ENCODE measurements at places on chromosomes 13 and 19.

- no peak for DNase-seq
Measured at GRCh38 chr19:30557927-30558557, 185.9 kb downstream of the ZNF536 start.

GRCh38 chr13:51659276-51660127 lies 75.2 kb downstream of the WDFY2 start:
- DNase-seq = no peak

DNA sequence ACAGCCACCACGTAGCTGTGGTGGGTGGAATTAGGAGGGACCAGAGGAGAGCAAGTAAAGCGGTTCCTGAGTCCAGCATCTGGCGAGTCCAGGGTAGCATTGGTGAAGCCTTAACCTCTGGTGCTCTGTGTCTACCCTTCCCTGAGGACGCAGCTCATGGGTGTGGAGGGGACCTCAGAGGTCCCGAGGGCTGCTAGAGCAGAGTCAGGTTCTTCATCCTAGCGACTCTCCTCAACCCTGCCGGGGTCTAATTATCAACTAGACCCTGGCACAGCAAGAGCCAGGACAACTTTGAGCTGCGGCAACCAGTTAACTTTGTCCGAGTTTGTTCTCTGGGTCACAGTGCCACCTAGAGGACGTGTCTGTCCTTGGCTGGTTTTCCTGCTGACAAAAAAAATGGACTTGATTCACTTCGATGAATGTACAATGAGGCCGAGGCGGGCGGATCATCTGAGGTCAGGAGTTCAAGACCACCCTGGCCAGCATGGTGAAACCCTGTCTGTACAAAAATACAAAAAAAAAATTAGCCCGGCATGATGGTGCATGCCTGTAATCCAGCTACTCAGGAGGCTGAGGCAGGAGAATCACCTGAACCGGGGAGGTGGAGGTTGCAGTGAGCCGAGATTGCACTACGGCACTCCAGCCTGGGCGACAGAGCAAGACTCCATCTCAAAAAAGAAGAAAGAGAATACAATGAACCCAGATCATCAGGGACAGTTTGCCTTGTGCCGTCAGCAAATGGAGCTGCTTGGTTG lies 25.0 kb downstream of the TSSK6 start:
- DNase-seq = peak; percentile 89

DNA sequence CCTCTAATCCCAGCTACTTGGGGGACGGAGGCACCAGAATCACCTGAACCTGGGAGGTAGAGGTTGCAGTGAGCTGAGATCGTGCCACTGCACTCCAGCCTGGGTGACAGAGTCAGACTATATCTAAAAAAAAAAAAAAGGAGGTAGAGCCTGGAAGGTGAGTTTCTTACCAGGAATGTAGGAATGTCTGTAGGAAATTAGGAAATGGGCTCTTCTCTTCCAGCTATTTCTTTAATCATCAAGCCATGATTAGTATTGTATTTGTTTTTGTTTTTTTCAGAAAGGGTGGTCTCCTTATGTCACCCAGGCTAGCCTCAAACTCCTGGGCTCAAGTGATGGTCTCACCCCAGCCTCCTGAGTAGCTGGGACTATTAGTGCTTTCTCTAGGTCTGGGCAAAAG lies 26.3 kb upstream of the SERP2 start:
- no peak for DNase-seq

DNA sequence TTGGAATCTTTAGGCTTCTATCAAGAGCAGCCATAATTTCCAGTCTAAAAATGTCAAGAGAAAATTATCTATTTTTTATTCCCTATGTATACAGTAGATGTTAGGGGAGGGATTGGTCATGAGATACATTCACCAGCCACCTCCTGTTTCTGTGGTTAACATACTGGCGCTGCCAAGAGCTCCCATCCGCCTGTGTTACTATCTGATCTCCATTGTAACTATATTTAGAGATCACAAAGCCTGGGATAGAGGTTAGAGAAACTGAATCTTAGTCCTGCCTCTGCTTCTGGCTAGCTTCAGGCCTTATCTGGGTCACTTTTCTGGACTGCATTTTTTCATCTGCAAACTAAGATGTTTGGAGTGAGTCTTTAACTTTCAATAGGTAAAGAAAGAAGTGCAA lies 46.3 kb downstream of the POLR1D start:
- DNase-seq = no peak

DNA sequence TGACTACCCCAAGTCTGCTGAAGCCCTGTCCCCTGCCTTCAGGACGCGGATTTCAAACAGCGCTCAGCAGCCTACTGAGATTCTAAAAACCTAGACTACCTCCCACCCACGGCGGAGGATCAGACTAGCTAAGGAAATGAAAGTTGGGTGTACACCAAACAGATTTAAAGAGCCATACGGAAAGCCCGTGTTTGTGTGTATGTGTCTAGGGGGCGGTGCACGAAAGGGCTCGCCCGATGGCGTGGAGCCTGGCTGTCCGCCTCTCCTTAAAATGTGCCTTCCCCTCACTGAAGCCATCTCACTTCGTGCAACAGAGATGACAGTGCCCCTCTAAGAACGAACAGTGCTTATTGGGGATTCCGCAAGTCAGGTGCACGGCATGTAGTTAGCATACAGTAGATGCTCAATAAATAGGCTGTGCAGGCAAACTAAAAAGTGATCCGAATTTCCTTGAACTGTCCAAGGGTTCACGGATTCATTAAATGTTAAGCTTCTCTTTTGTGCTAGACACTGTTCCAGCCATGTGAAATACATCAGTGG lies 639 bp downstream of the LENG1 start:
- peak; percentile 33 for DNase-seq

GRCh38 chr13:94325650-94326049 lies 153.8 kb downstream of the DCT start:
- no peak for DNase-seq

GRCh38 chr13:21326155-21327031 lies 132.7 kb downstream of the ZDHHC20 start:
- DNase-seq = no peak

- DNase-seq = no peak
Measured at GRCh38 chr19:40283414-40284250, 1.5 kb downstream of the AKT2 start.

DNA sequence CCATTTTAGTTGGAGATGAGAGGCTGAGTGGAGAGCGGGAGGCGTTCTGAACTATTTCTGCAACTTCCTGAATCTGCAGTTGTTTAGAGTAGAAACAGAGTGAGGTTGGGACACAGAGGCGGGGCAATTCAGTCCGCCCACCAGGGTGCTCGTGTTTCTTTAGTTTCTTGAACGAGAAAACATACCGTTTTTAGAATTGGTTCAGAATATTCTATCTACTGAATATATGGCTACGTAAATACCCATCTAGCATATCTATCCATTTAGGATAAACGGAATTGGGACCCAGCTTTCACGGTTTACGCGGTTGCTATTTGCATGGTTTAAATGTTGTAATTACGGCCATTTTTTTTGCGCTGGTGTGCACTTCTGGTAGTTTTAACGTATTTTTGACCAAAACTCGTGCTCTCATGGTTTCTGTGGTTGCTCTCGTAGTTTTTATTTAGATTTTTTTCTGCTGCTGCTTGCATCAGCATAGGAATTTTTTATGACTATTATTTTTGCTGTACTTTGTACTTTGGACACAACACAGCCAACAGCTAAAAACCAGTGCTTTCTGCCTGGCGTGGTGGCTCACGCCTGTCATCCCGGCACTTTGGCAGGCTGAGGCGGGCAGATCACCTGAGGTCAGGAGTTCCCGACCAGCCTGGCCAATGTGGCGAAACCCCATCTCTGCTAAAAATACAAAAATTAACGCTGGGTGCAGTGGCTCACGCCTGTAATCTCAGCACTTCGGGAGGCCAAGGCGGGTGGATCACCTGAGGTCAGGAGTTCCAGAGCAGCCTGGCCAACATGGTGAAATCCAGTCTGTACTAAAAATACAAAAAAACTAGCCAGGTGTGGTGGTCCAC lies 32.7 kb downstream of the TIMM13 start:
- DNase-seq = peak; percentile 32
